ENCODE measurements at places on chromosomes 7 and 10.
A peak's percentile ranks its signal among the peaks of the same experiment; 100 is the strongest.

DNA sequence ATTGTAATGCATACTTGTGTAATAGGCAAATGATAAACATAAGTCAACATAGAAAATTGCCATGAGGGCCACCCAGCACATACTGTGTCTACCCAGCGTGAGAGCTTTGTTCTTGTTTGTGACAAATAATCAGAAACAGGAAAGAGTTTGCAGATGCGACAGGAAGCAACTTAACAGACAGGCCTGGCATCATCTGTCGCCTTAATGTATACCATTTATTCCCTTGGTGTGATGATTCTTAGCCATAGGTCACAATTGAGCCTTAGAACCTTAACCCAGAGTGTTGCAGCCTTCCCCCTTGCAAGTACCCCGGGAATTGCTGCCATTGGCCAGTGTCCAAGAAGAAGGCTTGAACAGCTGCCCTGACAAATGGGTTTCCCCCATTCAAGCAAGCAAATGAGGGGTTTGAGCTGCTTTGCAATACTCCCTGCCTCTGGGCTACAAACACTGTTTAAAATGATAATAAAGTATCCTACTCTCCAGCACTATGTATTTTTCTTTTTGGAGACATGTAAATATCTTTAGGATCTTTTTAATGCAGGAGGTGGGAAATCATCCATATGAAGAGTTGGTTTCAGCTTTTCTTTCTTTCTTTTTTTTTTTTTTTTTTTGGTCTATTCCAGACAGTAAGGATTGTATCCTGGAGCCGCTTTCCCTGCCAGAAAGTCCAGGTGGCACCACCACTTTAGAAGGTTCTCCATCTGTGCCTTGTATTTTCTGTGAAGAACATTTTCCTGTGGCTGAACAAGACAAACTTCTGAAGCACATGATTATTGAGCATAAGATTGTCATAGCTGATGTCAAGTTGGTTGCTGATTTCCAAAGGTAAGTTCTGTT lies 80.0 kb downstream of the ZNF277 start:
- DNase-seq: no peak

DNA sequence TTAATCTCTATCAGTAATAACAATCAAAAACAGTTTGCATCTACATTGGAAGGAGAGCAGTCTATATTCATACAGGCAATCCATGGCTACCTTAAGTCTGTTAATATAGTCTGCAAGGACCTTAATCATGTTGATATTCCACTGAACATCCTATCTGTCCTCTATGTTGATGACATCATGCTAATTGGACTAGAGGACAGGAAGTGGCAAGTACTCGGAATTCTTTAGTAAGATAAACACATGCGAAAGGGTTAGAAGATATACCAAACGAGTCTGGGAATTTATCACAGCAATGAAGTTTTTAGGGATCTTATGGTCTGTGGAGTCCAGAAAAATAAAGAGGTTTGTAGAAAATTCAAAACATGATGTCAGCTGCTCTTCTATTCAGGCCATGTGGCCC lies 11.3 kb upstream of the SAMD9L start:
- DNase-seq: no peak

DNA sequence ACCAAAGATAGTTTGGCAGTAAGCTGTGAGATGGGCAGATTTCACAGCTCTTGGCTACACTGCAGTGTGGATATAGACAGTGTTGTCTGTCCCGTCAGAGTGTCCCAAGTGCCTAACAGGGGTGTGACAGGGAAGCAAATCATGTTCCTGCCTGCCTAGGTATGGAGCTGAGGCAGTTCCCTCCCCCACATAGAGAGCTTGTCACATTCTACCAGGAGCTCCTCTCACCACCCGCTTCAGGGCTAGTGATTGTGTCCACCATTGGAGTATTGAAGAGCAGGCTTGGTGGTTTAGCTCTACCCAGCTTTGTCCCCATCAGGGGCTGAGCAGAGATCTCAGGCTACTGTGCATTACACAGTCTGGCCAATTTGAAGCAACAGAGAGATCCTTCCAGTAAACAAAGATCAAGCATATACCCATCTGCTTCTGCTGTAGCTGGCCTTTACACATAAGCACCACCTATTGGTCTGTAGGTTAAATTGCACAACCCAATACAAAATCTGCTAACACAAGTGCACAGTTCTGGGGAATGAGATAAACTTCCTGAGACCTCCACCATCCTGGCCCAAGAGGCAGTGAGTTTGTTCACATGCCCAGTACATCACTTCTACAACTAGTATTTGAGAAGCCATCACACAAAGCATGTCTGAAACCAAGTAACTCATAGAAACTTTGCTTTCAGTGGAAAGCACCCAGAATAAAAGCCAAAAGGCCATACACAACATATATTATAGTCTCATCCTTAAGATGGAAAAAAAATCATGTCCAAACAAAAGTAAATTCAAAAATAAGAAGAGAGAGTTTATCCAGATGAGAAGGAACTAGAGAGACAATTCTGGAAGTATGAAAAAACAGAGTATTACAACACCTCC lies 67.3 kb downstream of the GLCCI1 start:
- no peak for DNase-seq

- no peak for DNase-seq
Measured at GRCh38 chr7:24898691-24899090, 81.3 kb downstream of the OSBPL3 start.

DNA sequence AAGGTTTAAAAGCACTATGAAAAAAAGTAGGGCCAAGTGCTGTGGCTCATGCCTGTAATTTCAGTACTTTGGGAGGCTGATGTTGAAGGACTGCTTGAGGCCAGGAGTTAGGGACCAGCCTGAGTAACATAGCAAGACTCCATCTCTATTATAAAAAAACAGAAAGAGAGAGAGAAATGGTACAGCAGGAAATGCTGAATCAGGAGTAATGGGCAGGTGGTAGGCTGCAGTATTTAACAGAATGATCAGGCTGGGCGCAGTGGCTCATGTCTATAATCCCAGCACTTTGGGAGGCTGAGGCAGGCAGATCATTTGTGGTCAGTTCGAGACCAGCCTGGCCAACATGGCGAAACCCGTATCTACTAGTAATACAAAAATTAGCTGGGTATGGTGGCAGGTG lies 49.6 kb downstream of the SCD start:
- no peak for DNase-seq

DNA sequence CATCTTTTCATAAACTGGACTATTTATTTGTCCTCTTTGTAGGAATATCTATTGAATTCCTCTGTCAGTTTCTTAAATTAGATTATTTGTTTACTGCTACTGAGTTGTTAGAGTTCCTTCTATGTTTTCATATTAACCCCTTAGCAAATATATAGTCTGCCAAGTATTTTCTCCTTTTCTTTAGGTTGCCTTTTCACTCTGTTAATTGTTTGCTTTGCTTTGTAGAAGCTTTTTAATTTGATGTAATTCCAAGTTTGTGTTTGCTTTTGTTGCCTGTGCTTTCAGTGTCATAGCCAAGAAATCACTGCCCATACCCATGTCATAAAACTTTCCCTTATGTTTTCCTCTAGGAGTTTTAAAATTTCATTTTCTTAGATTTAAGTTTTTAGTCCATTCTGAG lies 256.2 kb upstream of the SEMA3A start:
- DNase-seq: no peak

- DNase-seq: no peak
Measured at GRCh38 chr7:138866353-138866752, 68.4 kb upstream of the ATP6V0A4 start.

DNA sequence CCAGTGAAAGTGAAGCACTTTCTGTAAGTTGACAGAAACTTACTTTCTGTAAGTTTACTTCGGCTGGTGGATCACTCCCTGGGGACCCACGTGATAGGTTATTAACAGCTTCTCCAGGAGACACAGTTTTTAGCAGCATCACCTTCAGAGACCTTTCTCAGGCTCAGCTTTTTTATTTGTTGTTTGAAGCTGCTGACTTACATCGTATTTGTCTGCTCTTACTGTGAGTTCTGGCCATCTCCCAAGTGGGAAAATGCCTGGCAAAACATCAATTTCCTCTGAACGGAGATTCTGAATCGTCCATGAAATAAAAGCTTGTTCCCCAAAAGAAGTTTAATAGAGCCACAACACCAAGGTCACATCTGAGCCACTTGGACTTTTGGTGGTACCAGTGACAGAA lies 178.7 kb upstream of the PODXL start:
- DNase-seq: no peak

- DNase-seq: no peak
Measured at GRCh38 chr10:51063659-51064535, 10.4 kb upstream of the PRKG1 start.

DNA sequence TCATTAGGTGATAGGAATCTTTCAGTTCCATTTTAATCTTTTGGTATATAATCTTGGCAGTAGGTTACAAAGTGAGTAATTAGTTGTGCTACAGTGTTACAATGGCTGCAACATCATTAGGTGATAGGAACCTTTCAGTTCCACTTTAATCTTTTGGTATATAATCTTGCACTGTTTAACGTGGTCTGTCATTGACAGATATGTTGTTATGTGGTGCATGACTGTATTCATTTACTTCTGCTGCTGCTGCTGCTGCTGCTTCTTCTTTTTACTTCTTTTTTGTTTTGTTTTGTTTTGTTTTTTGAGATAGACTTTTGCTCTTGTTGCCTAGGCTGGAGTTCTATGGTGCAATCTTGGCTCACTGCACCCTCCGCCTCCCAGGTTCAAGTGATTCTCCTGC lies 28.6 kb downstream of the ST7 start:
- DNase-seq: no peak

GRCh38 chr10:15027741-15028140 lies 16.0 kb upstream of the OLAH start:
- DNase-seq: no peak

DNA sequence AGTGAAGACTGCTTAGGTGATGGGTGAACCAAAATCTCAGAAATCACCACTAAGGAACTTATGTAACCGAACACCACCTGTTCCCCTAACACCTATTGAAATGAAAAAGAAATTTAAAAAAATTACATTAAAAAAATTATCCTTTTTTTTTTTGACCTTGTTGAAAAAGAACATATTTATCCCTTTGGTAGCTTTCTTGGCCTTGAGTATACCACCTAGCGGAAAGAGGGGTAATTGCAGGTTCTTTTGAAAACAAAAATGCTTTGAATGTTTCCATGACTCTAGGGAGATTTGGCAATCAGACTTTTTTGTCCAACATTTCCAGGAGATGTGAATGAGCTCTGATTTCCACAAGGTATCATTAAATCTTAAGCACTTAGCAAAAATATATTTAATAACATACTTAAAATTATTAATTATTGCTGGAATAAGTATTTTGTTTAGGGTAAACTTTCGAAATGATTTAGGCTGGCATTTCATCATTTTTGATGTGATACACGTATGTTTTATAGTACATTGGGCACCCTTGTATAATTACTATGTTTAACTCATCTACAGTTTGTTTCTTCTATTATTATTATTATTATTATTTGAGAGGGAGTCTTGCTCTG lies 47.0 kb upstream of the ELMO1 start:
- DNase-seq: peak; percentile 50

GRCh38 chr10:124716369-124716768 lies 27.8 kb downstream of the FAM53B start:
- no peak for DNase-seq

- no peak for DNase-seq
Measured at GRCh38 chr7:109986701-109987100, 1104.2 kb upstream of the LRRN3 start.

DNA sequence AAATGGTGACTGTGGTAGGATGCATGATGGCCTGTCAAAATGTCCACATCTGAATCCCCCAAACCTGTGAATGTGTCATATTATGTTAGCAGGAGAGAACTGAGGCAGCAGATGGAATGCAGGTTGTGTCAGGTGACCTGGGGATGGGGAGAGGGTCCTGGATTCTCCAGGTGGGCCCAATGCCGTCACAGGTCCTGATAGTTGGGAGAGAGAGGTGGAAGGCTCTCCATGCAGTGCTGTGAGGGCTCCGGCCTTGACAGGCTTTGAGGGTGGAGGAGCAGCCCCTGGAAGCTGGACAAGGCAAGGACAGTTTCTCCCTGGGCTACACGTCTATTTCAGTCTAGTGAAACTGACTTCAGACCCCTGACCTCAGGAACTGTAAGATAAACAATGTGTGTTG lies 330.9 kb upstream of the ZNF32 start:
- no peak for DNase-seq

DNA sequence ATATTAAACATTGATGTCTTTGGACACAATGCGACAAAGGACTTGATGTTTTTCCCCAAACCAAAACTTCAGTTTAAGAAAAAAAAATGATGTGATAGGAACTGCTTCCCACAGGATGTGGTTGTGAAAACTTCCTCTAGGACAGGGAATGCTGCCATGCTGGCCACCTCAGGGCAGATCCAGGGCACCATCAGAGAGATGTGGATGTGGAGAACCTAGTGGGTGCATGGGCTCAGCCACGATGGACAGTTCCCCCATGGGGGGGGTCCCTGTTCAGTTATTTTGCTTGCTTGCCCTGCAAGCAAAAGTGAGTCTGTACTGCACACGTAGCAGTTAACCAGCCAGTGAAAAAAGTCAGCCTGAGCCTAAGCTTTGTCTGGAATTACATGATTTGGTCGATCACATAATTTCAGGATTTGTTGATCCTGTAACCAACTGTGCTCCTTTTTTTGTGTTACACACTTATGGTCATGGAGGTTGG lies 36.3 kb downstream of the LAMB4 start:
- DNase-seq: no peak

- no peak for DNase-seq
Measured at GRCh38 chr7:7944619-7945282, 23.8 kb upstream of the GLCCI1 start.

- no peak for DNase-seq
Measured at GRCh38 chr7:54253036-54253373, 289.2 kb upstream of the VSTM2A start.

DNA sequence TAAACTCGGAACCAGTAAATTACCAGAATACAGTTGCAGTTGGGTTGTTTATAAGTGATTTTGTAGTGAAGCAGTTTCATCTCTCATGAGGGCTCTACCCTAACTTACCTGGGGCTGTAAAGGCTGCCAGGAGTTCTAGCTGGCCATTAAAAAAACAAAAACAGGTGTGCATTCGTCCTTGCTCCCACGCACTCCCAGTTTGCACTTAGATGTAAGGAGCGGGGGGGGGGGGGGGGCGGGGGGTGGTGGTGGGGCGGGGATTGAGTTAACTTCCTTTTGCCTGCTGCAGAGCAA lies 2.3 kb upstream of the PFKFB3 start:
- DNase-seq: no peak

- DNase-seq: no peak
Measured at GRCh38 chr7:148487912-148488311, 102.7 kb upstream of the C7orf33 start.

- peak; percentile 54 for DNase-seq
Measured at GRCh38 chr7:22700559-22701002, 26.4 kb upstream of the IL6 start.

GRCh38 chr7:5636446-5636835 lies 145.0 kb downstream of the RNF216 start:
- DNase-seq: no peak

DNA sequence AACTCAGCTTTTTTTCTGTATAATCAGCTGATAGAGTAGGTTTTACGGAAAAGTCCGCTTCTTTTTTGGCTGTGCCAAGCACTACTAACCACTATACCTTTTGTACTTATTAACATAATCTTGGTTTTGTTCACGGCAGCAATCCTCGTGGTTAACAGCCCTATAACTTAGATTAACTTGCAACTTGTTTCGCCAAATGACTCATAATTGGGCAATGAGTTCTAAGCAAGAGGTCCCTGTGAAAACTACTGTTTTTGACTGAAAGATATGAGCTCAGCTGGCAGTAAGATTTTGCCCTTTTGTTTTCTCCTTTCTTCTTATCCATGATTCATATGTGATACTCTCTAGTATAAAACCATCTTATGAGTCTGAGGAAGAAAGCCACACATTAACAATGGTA lies 345.0 kb upstream of the PCDH15 start:
- no peak for DNase-seq

GRCh38 chr10:17316488-17317170 lies 88.6 kb downstream of the VIM start:
- DNase-seq: no peak

GRCh38 chr7:117673367-117673766 lies 193.5 kb downstream of the CFTR start:
- no peak for DNase-seq
